ENCODE measurements at places on chromosomes 13 and 19.

DNA sequence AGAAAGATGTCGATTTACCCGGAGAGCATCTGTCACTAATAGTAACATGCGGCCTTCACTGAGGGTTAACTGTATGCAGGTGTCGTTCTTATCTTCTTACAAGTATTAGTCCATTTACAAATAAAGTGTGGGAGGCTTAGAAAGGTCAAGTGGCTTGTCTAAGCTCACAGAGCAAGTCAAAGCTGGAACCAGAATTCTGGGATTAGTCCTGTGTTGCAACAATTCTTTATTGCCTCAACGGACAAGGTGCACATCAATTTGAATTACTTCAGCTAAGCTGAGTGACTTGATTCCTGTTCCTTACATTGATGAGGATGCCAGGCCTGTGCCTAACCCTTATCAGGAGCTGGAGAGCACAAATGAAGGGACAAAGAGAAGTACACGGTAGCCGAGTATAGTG is 1193.6 kb downstream of the UQCRFS1 start:
- H3K4me3 ChIP-seq = no peak overlapping the region
- H3K36me3 ChIP-seq = no peaks in the 10 kb centered on the region
- H3K27ac ChIP-seq = no peak overlapping the region
- H3K27me3 ChIP-seq = no peaks in the 10 kb centered on the region

DNA sequence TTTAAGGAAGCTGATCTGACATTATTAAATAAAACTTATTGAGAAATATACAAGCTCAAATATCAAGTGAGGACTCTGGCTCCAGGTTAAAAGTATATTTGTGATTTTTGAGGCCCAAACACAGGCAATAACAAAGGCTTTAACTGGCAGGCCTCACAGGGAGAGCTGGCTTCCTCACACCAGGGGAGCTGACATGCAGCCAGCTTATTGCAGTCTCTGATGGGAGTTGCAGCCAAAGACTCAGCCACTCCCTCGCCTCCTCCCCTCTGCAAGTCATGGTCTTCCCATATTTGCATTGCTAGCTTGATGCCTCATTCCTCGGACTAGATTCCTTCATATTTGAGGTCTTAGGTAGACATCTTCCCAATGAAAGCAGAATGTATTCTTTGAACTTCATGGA is 647.1 kb upstream of the SLITRK6 start:
- no peaks in the 10 kb centered on the region for H3K27me3 ChIP-seq
- H3K27ac ChIP-seq = no peak overlapping the region
- no peaks in the 10 kb centered on the region for H3K4me1 ChIP-seq
- H3K36me3 ChIP-seq = no peaks in the 10 kb centered on the region

DNA sequence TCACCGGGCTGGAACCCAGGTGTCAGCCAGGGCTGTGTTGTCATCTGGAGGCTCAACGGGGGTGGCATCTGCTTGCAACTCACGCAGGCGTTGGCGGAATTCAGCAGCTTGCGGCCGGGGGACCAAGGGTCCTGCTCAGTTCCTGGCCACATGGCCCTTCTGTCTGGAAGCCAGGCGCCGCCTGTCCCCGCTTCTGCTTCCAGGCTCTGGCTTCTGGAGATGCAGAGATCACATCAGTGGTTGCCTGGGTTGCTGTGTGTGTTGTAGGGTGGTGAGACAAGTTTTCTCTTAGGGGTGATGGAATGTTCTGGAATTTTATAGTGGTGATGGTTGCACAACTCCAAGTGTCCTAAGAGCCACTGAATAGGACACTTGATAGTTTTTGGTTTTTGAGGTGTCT is 5.0 kb downstream of the ADAT3 start:
- no peak overlapping the region for H3K27ac ChIP-seq
- H3K4me3 ChIP-seq = no peak overlapping the region
- H3K4me1 ChIP-seq = peaks cover 22% of the 10 kb centered on the region

DNA sequence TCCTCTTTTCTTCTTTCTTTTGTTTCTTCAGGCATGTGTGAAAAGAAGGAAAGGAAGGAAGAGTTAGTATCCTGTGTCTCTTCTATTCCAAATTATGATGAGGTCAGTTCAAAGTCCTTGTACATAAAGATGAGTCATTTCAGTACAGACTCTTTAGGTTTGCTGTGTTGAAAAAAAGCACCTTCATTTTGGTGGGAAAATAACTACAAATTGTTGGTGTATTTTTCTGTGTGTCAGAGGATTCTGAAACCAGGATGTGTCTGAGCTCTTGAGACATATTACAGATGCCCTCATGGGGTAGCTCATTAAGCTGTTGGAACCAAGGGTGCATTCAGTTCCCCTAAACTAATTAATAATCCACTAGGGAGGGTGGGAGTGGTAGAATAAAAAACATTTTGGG is 5.8 kb upstream of the HSPH1 start:
- no peaks in the 10 kb centered on the region for H3K27me3 ChIP-seq
- H3K4me3 ChIP-seq = no peak overlapping the region
- H3K4me1 ChIP-seq = peaks cover 12% of the 10 kb centered on the region
- no peaks in the 10 kb centered on the region for H3K36me3 ChIP-seq
- H3K27ac ChIP-seq = no peak overlapping the region
- DNase-seq = no peak

- H3K27ac ChIP-seq = no peak overlapping the region
- peaks cover 98% of the 10 kb centered on the region for H3K36me3 ChIP-seq
- no peaks in the 10 kb centered on the region for H3K4me1 ChIP-seq
- H3K4me3 ChIP-seq = no peak overlapping the region
- DNase-seq = no peak
- H3K27me3 ChIP-seq = no peaks in the 10 kb centered on the region
Observed at GRCh38 chr19:5592531-5593342, 25.0 kb upstream of the TINCR start.

GRCh38 chr19:49635530-49636232 is 4.3 kb downstream of the RRAS start:
- H3K27me3 ChIP-seq = no peaks in the 10 kb centered on the region
- H3K36me3 ChIP-seq = no peaks in the 10 kb centered on the region
- no peak for DNase-seq
- no peak overlapping the region for H3K27ac ChIP-seq
- H3K4me1 ChIP-seq = peaks cover 7% of the 10 kb centered on the region

DNA sequence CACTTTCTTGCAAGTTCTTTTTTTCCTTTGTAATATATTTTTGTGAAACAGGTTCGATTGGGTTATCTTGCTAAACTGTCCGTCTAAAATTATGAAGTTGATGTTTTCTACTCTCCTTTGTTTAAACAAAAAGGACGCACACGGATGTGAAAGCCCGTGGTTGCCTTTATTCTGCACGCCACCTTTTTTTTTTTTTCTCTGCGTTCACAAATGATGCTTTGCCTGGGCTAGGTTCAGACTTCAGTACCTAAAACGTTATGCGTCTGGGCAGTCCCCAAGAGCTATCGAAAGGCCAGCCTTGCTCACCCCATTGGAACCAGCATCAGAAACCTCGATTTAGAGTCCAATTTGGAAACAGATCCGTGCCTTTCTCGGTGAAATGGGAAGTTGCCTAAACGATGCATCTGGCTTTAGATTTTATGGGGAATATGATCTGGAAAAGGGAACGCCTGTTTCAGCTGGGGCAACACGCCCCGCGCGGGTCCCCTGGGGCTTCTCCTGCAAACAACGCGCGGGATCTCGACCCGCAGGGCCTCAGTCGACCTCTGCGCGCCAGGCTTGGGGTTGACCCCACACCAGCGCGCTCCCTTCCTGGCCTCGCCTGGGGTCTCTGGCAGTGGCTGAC is 113.9 kb downstream of the KCNRG start:
- DNase-seq = no peak
- H3K27me3 ChIP-seq = no peaks in the 10 kb centered on the region
- H3K4me3 ChIP-seq = no peak overlapping the region
- no peak overlapping the region for H3K27ac ChIP-seq
- no peaks in the 10 kb centered on the region for H3K36me3 ChIP-seq

GRCh38 chr19:48506138-48506733 is 5.4 kb downstream of the LMTK3 start:
- no peaks in the 10 kb centered on the region for H3K27me3 ChIP-seq
- H3K27ac ChIP-seq = no peak overlapping the region
- peaks cover 13% of the 10 kb centered on the region for H3K4me1 ChIP-seq
- H3K4me3 ChIP-seq = no peak overlapping the region
- DNase-seq = no peak

DNA sequence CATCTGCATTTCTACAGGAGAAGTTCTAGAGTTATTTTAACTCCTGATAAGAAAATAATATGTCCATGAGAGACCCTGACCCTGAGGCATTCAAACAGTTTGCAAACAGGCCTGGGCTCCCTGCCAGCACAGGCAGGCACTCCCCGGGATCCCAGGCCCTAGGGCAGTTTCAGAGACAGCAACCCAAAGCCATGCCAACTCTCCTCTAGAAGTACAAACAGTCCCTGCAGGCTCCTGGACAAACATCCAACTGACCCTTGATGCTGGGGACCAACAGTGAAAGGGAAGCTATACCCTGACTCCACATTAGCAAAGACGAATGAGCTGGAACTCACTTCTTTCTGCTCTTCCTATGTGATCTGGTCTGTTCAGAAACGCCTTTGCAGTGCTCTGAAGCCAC is 44.8 kb downstream of the CCDC70 start:
- no peaks in the 10 kb centered on the region for H3K36me3 ChIP-seq
- no peak overlapping the region for H3K27ac ChIP-seq
- peaks cover 7% of the 10 kb centered on the region for H3K27me3 ChIP-seq
- no peak for DNase-seq

- H3K4me3 ChIP-seq = peak overlapping the region; percentile 89
- no peaks in the 10 kb centered on the region for H3K27me3 ChIP-seq
- no peaks in the 10 kb centered on the region for H3K36me3 ChIP-seq
- H3K4me1 ChIP-seq = peaks cover 17% of the 10 kb centered on the region
- H3K27ac ChIP-seq = peak overlapping the region; percentile 90
Observed at GRCh38 chr19:13731147-13731964, 33.0 kb upstream of the MRI1 start.

DNA sequence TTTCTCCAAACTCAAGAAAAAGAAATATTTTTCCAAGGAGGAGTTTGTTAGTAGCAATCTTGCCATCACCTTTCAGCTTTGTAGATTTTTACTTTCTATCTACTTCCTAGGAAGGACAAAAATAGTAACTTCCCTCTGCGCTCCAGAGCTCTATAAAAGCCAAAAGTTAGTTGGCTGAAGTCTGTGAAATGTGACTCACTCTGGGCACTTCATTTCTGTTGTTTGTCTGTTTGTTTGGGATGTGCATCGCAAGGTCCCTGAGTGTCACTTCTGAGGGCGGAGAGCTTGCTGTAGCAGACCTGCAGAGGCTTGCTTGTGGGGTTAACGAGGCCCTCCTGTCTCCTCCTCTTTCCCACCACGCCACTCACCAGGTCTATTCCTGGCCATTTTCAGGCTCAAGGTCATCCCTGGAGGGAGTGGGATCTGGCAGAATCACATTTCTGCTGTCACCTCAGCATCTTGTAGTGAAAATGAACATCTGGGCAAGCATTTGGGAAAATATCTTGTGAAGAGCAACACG is 307.6 kb downstream of the GPC6 start:
- no peak overlapping the region for H3K4me3 ChIP-seq
- H3K36me3 ChIP-seq = no peaks in the 10 kb centered on the region
- no peak overlapping the region for H3K27ac ChIP-seq
- H3K4me1 ChIP-seq = no peaks in the 10 kb centered on the region

DNA sequence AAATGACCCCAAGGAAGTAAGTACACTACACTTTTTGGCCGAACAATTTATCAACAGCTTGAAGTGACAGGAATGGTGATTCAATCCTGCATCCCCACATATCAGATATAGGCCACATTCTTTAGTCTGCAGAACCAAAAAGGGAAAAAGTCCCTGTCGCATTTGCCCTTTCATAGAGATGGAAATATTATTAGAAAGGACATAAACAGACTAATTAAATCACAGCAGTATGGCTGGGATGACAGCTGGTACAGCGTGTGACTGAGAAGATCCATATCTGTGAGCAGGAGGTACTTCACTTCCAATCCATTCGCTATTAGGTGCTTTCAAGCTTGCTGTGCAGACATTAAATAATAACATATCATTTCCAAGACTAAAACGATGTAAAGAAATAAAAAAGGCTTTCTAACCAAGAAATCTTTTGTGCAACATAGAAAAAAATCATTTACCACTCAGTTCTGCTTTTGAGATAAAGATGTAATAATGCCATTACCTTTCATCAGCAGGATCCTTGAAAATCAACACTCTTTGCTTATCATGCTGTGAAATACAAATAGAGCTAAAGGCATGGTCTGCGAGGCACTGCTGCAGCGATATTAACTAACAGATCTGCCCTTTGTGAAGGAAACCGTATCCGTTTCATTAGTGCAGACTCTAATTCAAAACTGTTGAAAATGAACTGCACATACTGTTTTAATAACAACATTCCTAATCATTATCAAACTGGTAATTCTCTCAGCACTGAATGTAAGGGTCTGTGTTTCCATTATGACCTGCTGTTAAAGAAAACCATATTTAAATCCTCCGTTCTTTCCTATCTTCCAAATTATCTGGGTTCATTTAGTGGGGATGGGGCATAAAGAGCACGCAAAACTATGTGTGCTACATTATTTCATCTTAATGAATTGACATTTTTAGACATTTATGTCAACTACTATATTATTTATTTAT is 245.6 kb downstream of the DACH1 start:
- DNase-seq = no peak
- no peaks in the 10 kb centered on the region for H3K27me3 ChIP-seq
- H3K4me3 ChIP-seq = no peak overlapping the region

- H3K27ac ChIP-seq = no peak overlapping the region
- no peak overlapping the region for H3K4me3 ChIP-seq
- peak; percentile 48 for DNase-seq
- no peaks in the 10 kb centered on the region for H3K27me3 ChIP-seq
- H3K36me3 ChIP-seq = no peaks in the 10 kb centered on the region
- no peaks in the 10 kb centered on the region for H3K4me1 ChIP-seq
Observed at GRCh38 chr13:90867336-90867683, 480.2 kb upstream of the MIR17HG start.

- no peaks in the 10 kb centered on the region for H3K4me1 ChIP-seq
- no peak overlapping the region for H3K27ac ChIP-seq
- no peak for DNase-seq
- H3K27me3 ChIP-seq = no peaks in the 10 kb centered on the region
- no peak overlapping the region for H3K4me3 ChIP-seq
Observed at GRCh38 chr13:53298396-53298795, 269.8 kb downstream of the OLFM4 start.

GRCh38 chr19:31303262-31303815 is 45.9 kb downstream of the TSHZ3 start:
- DNase-seq = no peak
- no peaks in the 10 kb centered on the region for H3K4me1 ChIP-seq
- no peaks in the 10 kb centered on the region for H3K36me3 ChIP-seq
- no peak overlapping the region for H3K4me3 ChIP-seq
- H3K27ac ChIP-seq = no peak overlapping the region
- H3K27me3 ChIP-seq = no peaks in the 10 kb centered on the region

DNA sequence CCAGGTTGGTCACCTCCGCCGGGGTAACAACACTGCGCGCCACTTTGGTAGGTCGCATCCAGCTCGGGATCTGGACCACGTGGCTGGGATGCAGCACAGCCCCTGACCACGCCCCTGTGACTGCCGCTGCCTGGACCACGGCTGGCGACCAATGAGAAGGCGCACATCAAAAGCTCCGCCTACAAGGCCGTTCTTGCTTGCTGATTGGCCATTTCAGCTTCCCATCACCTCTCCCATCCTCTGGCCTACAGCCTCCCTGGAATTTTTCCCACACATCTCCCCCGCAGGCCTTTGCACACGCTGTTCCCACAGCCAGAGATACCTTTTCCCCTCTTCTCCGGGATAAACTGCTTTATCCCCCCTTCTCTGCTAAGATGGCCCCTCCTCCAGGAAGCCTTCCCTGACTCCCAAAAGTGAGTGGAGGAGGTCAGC is 12.5 kb upstream of the MAP1S start:
- DNase-seq = no peak
- no peaks in the 10 kb centered on the region for H3K27me3 ChIP-seq
- no peak overlapping the region for H3K4me3 ChIP-seq
- no peaks in the 10 kb centered on the region for H3K36me3 ChIP-seq
- H3K27ac ChIP-seq = no peak overlapping the region
- H3K4me1 ChIP-seq = no peaks in the 10 kb centered on the region

Measured in DND-41 (cell line).